Kidney glomerular epithelial cell (primary cell): ENCODE measurements at places on chromosomes 7 and 10.
A peak's percentile ranks its signal among the peaks of the same experiment; 100 is the strongest.

DNA sequence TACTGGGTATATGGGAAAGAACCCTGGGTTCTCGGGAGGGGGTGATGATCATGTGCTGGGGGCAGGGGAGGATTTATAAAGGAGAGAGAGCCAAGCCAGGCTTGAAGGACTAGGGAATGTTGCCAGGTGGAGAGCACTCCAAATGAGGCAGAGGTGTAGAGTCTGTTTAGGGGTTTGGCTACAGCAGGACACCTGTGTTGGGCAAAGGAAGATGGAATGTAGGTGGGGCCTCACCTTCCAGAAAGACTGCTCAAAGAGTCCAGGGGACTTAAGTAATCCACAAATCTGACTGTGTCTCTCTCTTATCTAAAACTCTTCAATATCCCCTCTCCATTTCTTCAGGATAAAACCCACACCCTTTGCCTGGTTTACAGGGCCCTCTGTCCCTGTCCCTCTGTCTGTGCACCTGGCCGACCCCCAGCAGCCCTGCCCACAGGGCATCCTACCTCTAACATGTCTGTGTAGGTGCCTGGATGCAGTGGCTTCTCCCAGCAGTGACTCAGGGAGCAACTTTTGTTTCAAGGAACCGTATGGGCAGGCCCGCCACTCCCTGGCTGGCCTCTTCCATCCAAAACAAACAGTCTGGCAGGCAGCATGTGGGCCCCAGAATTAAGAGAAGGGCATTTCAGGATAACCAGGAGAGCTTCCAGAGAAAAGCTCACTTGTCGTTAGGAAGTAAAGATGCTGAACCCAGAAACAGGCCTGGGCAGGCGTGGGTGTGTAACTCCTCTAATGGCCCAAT lies 10.6 kb upstream of the PLEKHA1 start:
- no peak for DNase-seq

- peak; percentile 99 for DNase-seq
These were observed 314.1 kb upstream of the SP4 start for GRCh38 chr7:21113609-21114415.

DNA sequence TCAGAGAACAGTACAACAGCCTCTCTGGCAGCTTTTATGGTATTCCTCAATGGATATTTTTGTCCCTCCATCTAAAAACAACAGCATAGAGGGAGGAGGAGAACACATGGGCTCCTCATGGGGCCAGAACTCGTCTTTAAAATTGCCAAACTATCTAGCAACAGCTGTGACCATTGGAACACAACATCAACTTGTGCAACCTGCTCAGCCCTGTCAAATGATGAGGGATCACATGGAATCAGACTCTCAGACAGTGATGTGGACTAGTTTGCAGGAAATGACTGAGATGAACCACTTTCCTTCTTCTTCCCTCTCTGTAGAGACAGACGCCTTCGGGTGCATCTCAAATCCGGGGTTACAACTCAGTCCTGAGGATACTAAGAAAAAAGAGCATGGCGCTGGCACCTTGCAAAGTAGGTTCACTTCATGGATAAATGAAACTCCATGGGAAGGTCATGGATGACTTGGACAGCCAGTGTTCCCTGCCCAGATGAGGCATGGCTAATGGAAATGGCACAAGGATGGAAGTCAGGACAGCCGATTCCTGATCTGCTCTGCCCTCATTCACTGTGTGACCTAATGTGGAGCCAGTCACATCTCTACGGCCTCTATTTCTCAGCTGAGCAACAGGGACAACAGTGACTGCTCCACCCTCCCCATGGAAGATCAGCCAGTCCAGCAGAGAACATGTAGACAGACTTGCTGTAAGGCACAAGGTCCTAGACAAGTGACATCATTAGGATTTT lies 24.6 kb upstream of the DGKI start:
- no peak for DNase-seq

- peak; percentile 10 for DNase-seq
These were observed 254.6 kb downstream of the SLC25A13 start for GRCh38 chr7:96067321-96067720.

- DNase-seq = no peak
These were observed 91.1 kb downstream of the AHCYL2 start for GRCh38 chr7:129315960-129316359.

- no peak for DNase-seq
These were observed 99.5 kb downstream of the HIP1 start for GRCh38 chr7:75639071-75639885.

DNA sequence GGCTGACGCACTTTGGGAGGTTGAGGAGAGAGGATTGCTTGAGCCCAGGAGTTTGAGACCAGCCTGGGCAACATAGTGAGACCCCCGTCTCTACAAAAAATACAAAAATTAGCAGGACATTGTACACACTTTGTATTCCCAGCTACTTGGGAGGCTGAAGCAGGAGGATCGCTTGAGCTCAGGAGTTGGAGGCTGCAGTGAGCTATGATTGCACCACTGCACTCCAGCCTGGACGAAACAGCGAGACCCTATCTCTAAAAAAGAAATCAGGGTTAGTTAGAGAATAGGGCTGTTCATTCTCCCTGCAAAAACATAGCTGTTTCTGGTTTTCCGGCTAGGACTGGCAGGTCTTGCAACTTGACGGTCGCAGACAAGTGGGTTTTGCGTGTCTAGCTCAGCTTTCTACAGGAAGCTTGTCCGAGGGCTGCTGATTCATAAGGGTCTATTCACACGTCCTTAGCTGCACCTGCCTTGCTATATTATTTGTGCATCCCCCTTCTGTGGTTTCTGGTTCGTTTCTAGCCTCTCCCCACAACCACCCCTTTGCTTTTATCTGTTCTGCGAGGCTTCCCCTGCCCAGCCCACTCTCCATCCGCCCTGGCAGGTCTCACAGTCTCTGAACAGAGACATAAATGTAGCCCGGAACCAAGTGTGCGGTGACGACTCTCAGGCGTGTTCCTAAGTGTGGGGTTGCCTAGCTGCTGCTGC lies 10.7 kb downstream of the AMZ1 start:
- no peak for DNase-seq

DNA sequence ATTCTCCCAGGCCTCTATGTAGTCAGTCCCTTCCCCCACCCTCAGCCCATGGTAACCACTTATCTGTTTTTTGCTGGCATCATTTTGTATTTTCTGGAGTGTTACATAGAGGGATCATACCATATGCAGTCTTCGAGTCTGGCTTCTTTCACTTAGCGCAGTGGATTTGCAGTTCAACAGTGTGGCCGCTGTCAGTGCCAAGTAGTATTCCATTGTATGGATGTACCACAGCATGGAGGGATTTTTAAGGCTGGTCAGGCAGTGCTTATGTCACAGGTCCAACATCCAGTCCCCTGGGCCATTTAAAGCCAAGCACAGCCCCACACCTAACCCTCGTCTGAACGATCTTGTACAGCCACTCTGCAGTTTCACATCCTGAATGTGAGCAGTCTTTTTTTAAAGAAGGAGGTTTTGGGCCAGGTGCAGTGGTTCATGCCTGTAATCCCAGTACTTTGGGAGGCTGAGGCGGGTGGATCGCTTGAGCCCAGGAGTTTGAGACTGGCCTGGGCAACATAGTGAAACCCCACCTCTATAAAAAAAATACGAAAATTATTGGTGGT lies 121.8 kb downstream of the CUX1 start:
- no peak for DNase-seq

DNA sequence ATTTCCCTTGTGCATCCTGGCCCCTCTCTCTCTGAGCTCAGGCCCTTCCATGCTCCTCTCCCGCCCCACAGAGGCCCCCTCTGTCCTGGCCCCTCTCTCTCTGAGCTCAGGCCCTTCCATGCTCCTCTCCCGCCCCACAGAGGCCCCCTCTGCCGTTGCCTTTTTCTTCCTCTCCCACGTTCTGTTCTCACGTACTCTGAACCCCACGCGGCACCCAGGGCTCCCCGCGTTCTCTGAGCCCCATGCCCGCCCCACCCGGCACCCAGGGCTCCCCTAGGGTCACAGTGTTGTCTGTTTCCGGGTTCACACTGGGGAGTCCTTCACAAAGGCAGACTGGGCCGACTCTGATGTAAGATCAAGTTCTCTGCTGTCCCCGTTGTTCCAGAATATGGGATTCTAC lies 336.8 kb downstream of the DNAJB6 start:
- DNase-seq = no peak

GRCh38 chr7:106840342-106840741 lies 24.7 kb upstream of the PIK3CG start:
- DNase-seq = peak; percentile 95

DNA sequence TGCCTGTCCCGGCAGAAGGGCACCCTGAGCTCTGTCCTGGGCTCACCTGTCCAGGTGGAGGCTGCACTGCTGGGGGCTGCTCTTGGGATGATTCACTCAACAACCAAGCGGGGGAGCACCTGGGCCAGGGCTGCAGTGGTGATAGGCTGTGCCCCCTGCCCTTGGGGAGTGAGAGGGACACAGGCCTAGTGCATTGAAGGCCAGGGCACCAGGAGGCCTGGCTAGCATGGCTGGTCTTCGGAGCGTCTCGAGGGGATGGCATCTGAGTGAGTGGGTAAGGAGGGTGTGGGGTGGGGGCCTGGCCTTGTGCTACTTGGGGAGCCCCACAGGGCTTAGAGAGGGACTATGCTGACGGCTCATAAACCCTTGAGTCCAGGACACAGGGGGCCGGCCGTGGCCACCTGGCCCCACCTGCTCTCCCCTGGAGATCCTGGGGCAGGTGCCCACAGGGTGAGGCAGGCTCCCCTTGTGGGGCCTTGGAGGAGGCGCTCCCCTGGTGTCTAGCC lies 3.1 kb downstream of the PWWP2B start:
- DNase-seq = no peak

GRCh38 chr7:50921114-50921813 lies 138.6 kb upstream of the GRB10 start:
- no peak for DNase-seq

DNA sequence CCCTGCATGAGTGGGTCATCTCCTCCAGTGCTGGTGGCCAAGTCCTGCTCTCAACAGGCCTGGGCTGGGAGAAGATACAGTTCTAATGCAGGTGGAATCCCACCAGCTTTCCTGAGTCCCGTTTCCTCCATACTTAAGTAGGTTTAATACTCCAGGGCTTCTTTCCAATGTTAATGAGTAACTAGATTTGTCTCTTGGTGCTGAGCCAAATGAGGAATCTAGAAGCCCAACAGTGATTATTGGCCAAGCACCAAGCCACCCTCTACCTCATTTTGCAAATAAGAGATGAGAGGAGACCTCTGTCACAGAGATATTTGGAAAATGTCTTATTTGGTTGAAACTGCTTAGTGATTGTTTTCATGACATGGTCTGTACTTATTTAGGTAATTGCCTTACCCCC lies 37.1 kb downstream of the STARD3NL start:
- peak; percentile 64 for DNase-seq

GRCh38 chr7:5690931-5691473 lies 90.5 kb downstream of the RNF216 start:
- no peak for DNase-seq

GRCh38 chr10:131224106-131224505 lies 87.4 kb downstream of the TCERG1L start:
- no peak for DNase-seq

DNA sequence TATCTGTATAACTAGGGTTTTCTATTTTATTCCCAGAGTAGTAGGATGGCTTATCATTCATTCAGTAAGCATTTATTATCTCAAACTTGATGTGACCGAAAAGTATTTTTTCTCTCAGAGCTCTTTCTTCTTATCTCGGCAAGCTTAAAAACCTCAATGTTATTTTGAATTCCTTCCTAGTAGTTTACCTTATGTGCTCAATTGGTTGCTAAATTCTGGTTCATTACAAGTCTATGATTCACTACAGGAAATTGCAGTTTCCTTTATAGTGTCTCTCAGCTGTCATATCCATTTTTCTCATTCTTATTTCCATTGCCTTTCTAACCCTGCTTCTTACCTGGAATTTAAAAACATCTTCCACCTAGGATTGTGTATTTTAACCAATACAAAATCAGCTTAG lies 12.6 kb upstream of the ICA1 start:
- peak; percentile 14 for DNase-seq

DNA sequence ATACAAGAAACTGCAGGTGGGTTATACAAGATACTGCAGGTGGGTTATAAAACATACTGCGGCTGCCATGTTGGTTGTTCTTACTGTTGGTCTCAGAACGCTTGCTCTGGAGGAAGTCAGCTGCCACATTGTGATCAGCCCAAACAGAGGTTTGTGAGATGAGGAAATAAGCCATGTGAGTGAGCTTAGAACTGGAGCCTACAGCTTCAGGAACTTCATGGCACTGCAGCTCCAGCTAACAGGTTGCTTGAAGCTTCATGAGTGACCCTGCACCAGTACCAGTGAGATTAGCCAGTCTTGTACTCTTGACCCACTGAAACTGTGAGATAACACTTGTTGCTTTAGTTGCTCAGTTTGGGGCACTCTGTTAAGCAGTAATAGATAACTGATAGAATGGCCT lies 74.5 kb upstream of the PRKCQ start:
- no peak for DNase-seq

DNA sequence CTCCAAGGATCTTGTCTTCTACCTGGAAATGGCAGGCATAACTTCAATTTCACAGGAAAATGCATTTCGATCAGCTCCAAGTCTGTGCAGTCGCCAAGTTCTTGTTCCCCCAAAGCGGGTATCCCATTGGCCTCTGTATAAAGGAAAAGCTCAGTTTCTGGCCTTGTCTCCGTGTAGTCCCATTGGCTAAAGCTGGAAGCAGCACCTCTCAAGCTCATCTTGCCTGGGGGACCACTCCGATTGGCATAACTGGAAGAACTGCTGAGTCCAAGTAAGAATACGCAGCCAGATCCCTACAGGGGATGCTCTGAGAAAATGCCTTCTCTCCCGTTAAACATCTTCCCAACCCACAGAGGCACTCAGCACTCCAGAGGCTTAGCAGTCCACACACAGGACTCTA lies 205.2 kb downstream of the GFRA1 start:
- DNase-seq = no peak

- DNase-seq = no peak
These were observed 36.2 kb downstream of the NOLC1 start for GRCh38 chr10:102188298-102188940.

- DNase-seq = no peak
These were observed 58.6 kb downstream of the RAMP3 start for GRCh38 chr7:45216181-45216580.

DNA sequence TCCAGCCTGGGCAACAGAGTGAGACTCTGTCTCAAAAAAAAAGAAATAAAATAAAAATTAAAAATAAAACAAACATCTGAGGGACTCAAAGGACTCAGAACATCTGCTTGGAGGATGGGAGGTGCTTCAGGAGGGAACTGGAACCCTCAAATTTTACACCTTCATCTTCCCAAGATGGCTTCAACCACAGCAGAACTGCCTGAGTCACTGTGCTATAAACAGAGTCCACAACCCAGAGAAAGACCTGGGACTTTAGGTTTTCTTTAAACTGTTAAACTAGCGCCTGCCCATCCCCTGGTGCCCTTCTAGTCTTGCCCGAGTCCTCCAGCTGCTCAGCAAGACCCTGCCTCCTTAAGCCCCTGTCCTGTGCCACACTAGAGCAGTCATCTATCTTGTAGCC lies 40.8 kb downstream of the RGS10 start:
- DNase-seq = no peak
